NCI-H1930 (cell line): ENCODE measurements at places on chromosomes 3 and 15.

GRCh38 chr15:89985111-89985510 is 16.0 kb upstream of the ZNF710 start:
- DNase-seq: no peak

DNA sequence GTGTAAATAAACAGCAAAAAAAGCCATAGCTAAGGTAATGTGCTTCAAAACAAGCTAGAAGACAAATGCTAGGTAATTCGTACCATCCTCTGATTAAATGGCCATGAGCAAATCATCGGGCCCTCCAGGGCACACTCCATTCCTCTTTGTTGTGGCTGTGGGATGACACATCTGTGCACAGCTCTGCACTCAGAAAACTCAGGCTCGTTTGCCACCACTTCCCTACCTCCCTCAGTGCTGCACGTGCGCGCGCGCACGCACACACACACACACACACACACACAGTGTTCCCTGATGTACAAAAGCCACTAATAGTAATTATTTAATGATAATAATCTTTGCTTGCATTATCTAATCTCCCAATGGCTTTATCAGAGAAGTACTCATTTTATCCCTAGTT is 336.6 kb downstream of the FEZF2 start:
- DNase-seq: no peak

DNA sequence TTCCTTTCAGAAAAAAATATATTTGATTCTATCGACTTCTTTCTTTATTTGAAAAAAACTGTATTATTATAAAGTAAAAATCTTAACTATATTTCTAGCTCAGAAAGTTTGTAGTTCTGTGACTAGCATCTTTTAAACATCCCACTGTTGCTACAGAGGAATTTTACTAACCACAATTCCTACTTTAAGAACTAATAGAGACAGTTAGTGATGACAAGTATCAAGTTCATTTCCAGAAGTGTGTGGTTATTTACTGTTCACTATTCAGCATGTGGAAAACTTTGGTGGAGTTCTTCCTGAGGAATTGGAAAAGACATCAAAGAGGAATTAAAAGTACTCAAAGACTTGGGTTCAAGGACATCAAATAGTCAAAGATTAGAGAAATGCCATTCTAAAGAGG is 524.1 kb upstream of the CBLB start:
- no peak for DNase-seq

DNA sequence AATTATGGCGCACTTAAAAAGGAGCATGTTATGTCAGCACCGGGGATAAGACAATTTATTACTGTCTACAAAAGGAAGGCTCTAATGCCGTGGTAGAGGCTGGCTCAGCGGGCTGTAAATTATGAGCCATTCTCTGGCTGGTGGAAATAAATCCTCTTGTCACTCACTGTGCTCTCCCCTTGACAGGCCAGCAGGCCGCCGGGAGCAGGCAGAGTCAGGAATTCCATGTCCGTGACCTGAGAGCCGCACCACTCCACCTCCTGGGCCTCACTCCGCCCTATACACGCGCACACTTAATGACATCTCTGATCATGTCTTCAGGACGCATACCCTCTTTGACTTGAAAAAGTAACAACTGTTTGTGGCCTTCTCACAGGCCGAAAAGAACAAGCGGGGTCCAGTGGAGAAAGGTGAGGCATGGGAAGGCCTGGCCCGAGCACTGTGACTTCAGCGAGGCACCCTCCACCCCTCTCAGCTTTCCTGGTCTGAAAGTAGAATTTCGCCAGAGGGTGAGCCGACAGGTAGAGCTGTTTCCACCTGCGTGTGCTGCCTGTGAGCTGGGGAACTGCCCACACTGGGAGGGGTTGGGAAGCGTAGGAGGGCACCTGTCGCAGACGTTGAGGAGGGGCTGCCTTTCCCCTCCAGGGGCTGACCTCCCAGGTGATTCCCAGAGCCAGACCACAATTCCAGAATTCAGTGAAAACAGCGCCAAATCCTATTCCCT is 13.2 kb upstream of the PCSK6 start:
- DNase-seq: no peak

GRCh38 chr3:132241776-132242514 is 75.3 kb upstream of the ACP3 start:
- no peak for DNase-seq

- no peak for DNase-seq
Measured at GRCh38 chr3:195068084-195069080, 202.6 kb downstream of the XXYLT1 start.

DNA sequence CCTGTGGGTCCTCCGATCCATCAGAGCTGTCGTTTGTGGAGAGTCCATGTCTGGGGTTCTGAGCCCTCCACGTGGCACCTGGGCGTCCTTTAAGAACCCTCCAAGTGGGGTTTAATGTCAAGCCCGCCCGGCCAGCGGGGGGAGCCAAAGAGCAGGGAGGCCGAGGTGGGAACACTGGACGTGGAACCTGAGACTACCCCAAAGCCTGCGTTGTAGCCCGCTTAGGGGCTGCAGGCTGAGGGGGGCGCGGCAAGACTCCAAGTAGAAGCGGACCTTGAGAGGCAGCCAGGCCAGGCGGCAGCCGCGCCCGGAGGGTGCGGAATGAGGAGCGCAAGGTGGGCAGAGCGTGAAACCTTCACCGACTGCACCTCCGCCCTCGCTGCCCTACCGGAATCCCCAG is 126.2 kb upstream of the ATP10A start:
- no peak for DNase-seq

GRCh38 chr3:21310161-21310560 is 440.8 kb downstream of the ZNF385D start:
- no peak for DNase-seq

DNA sequence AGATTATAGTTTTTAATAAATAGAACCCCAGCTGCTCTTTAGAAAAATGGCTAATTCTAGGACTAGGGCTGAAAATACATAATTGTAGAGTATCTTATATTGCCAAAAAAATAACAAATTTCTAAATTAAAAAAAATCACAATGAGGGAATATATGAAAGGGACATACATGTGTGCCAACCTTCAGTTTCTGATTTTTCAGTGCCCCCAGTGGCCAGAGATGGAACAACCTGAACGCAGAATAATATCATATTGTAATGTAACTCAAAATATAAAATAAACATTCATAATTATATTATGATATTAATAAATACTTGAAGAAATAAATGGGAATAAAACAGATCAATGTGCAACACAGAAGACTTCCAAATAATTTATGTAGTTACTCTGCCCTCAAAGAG is 460.5 kb downstream of the ZNF385D start:
- no peak for DNase-seq

DNA sequence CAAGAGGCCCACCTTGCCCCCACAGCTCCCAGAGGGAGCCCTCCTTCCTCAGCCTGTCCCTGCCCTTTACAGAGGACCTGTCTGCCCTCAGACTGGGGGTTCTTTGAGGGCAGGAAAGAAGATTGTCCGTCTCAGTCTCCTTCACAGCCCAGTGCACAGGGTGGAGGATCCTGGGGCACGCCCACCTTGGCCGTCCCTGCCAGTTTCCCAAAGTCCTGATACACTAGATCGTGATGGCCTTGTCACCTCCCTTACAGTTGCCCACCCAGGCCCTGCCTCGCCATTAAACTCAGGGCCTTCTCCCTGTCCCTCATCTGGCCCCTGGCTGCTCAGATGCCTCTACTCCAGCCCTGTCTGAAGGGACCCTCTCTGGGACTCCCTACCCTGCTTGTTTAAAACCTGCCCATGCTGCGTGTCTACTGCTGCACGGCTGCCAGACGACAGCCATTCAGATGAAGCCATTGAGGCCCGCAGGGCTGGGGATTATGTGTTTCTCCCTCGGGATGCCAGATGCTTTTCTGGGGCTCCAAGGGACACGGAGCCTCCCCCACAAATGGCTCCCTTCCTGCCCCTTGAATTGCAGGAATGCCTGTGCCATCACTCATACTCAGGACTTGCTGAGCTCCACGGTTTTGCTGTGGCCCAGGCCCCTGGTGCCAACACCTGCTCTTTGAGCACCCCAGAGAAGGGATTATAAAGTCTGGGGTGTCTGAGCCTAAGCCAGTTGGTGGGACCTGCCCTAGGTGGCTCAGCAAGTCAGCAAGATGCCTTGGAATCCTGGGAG is 27.8 kb downstream of the ACSBG1 start:
- no peak for DNase-seq

- no peak for DNase-seq
Measured at GRCh38 chr15:92900731-92901071, 577 bp downstream of the CHD2 start.

DNA sequence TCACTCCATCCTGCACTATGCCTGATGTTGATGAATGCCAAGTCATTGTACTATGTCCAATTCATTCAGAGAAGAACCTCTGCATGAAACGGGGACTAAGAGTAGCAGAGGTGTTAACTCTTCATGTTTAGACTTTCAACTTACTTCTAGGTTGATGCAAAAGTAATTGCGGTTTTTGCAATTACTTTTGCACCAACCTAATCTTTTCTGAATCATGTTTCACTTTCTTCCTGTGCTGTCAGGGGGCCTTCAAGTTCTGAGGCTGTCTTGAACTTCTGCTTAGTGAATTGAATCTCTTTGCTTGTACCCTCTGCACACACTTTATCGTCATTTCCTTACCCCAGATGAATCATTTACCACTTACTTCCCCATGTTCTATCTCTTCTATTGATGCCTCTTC is 636.2 kb downstream of the NAALADL2 start:
- no peak for DNase-seq

DNA sequence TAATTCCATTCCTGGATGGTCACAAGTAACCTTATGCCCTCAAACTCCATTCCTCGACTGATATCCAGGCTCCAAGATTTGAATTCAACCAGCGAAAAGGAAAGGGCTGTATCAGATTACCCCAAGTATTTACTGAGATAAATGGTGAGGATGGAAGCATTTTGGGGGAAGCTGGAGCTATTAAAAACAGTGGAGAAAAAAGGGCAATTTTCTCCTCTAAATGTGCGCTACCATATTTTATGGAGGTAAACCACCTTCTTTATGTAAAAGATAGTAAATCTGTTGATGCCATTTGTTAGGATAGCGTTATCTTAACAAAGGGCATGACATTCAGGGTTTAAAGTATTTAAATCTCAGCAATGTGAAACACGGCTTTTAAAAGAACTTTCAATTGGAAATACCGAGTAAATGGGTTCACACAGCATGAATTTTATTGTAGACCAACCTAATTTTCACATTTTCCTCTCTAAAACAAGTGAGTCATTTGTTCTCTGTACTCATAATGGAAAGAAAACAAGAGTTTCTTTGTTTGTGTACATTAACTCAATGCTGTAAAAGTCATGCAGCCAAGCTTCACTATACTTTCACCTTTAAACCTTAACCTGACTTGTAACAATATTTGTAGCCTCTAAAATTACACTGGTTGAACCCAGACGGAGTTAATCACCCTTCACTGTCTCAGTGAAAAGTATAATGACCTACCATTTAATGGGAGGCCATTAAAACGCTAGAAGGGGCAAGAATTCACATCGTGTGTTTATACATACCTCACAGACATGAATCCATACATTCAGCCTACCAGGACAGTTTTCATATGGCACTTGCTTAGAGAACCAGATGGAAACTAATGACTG is 773.4 kb downstream of the ROBO1 start:
- no peak for DNase-seq

GRCh38 chr15:57306944-57307411 is 69.3 kb upstream of the CGNL1 start:
- no peak for DNase-seq

DNA sequence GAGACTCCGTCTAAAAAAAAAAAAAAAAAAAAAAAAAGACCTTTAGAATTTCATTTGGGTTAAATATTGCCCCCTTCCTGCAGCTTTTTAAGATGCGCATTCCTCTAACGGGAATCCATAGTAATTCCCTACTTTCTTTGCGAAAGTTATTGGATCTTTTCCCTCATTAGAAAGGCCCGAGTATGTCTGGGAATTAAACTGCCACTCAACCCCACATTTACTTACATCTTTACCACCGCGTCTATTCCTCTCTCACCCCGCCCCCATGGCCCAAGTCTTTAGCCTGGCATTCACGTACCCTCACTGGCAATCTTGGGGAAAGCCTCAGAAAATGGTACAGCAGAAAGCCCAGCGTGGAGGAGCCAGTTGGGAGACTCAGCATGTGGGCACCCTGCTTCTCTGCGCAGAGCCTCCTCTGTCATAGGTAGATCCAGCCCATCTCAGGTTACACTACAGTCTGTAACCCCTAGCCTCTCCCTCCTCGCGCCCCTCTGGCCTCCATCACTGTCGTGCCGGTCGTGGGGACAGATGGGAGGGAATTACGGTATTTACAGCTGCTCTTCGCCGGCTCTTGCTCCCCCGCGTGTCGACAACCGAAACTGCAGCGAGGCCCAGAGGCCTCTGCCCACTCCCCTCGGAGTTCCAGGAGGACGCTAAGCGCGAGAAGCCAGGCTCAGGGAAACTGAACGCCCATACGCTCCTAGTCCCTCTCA is 6.4 kb upstream of the ANKDD1A start:
- DNase-seq: no peak
